Activated T-helper 1 cell treated with anti-CD3 and anti-CD28 coated beads, Interleukin-12 subunit alpha, Interleukin-12 subunit beta, Interleukin-2, Interleukin-4 antibody, amounts not matched to agents 30 ng/mL and 10 ng/mL and 1 ng/mL, durations not matched to agents 14 hours and 24 hours and 36 hours (primary cell): ENCODE measurements at places on chromosomes 12 and 14. TPM values are rescaled to one million over a fixed set of nuclear protein-coding genes. Genes with fewer than 3 reads are reported as not detected.

DNA sequence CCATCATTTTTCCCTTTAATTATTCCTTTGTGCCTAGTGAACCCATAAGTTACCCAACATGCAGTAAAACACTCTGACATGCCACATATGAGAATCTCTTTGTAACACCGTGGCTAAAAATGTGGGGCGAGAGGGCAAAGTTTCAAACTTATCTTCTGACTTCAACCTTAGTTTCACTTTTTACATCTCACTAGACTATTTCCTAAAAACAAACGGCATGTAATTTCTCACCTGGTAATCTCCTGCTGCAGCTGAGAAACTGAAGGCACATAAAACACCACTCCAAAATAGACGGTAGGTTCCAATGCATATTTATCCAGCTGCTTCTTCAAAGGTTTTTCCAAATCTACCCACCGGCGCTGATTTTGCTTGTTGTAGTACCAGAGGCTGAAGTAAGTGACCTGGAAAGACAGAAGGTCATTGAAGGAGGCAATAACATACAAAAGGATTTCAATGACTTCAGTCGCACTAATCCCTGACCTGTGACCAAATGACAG is 37.9 kb downstream of the PTPN21 start:
- no peak overlapping the region for H3K27ac ChIP-seq
- no peak overlapping the region for H3K4me3 ChIP-seq
- peaks cover 6% of the 10 kb centered on the region for H3K27me3 ChIP-seq
- H3K4me1 ChIP-seq = no peaks in the 10 kb centered on the region

DNA sequence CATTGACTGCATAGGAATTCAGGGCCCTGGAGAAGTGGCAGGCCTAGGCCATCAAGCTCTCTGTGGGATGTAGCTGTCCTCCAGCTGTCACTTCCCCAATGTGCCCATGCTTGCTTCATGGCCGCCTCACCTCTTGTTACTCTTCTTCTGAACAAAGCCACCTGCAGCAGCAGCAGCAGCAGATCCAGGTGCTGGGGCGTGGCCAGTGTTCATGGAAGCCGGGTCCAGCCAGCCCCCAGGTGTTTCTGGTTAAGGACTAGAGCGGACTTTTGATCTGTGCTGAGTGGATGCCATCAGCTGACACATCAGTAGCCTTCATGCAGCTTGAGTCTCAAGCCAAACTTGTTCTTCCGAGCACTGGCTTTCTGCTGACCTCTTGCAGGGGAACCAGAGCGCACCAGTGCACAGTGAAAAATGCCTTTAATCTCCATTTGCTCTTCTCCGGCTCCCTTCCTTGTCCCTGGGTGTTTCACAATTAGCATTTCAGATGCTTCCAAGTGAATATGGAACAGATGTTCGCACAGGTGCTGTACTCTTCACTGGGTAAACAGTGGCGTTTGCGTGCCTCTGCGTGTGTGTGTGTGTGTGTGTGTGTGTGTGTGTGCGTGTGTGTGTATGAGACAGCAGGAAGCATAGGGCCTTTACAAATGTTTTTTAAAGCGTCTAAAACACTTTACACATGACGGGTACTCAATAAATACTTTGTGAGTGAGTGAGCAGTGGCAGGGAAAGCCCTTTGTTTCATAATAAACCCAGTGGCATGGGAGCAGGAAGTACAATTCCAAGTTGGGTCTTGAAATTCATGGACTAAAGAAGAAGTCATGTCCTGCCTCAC is 20.1 kb downstream of the TPCN1 start:
- DNase-seq = no peak
- peaks cover 36% of the 10 kb centered on the region for H3K36me3 ChIP-seq

- H3K4me1 ChIP-seq = no peaks in the 10 kb centered on the region
- no peaks in the 10 kb centered on the region for H3K36me3 ChIP-seq
- H3K27ac ChIP-seq = no peak overlapping the region
- no peak overlapping the region for H3K4me3 ChIP-seq
Observed at GRCh38 chr12:4472046-4472445, 26.4 kb upstream of the FGF6 start.

- DNase-seq = no peak
- H3K4me1 ChIP-seq = no peaks in the 10 kb centered on the region
Observed at GRCh38 chr12:123888989-123889388, 83.6 kb downstream of the CCDC92 start.

- peaks cover 12% of the 10 kb centered on the region for H3K36me3 ChIP-seq
- no peak for DNase-seq
- no peaks in the 10 kb centered on the region for H3K4me1 ChIP-seq
- no peak overlapping the region for H3K27ac ChIP-seq
Observed at GRCh38 chr12:31914927-31915326, 44.3 kb upstream of the RESF1 start.

DNA sequence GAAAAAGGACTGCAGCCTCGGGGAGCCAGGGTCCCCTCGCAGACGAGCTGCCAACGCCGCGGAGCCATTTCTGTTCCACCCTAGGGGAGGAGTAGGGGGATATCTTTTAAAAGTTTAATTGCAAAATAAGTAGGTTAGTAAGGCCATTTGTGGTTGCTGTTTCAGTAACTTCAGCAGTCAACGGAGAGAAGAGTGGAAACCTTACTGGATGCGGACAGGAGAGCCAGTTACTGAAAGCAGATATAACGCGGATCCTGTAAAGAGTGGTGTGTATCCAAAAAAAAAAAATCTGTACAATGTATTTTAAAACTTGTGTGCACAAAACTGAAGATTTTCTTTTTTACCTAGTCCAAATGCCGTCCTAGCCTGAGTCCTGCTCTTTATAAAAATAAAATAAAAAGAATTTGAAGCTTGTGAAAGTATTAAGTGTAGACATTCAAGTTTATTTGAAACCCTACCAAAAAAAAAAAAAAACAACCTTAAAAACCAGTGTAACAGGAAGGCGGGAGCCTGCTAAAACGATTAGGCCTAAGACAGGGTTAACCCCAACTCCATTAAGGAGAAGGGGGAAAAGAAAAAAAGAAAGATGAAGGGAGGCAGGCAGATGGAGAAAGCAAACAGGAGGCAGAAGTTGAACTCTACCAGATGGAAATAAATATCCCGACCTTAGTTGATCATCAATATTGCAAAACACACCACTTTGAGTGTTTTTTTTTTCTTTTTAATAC is 1.0 kb upstream of the BTG1 start:
- no peak for DNase-seq
- peaks cover 43% of the 10 kb centered on the region for H3K36me3 ChIP-seq
- peak overlapping the region; percentile 97 for H3K27ac ChIP-seq

- H3K4me1 ChIP-seq = peaks cover 22% of the 10 kb centered on the region
- no peak for DNase-seq
- H3K27ac ChIP-seq = no peak overlapping the region
- peaks cover 1% of the 10 kb centered on the region for H3K36me3 ChIP-seq
Observed at GRCh38 chr12:49626169-49626835, 2.9 kb downstream of the PRPF40B start.

Gene PIP4K2C
- total RNA-seq = 22.8 and 25.7 TPM in 2 replicates
